A549 (cell line): ENCODE measurements at places on chromosomes 3 and 15. TPM values are rescaled to one million over a fixed set of nuclear protein-coding genes. Genes with fewer than 3 reads are reported as not detected.
A peak's percentile ranks its signal among the peaks of the same experiment; 100 is the strongest.

SCN5A gene
- 0.09 to 0.16 TPM (median 0.13 TPM) in 3 replicates for polyA plus RNA-seq

ABHD17C gene
- polyA plus RNA-seq: 13.8 to 15.2 TPM (median 14.0 TPM) in 3 replicates

ADGRG7 gene
- polyA plus RNA-seq: not detected in 3 replicates

SCAANT1 gene
- not detected in 3 replicates for polyA plus RNA-seq

PP2D1 gene
- not detected in 3 replicates for polyA plus RNA-seq

BMF gene
- polyA plus RNA-seq: 0.39 to 1.6 TPM (median 1.3 TPM) in 3 replicates

IQCH gene
- polyA plus RNA-seq: 1.5 to 2.1 TPM (median 2.0 TPM) in 3 replicates

P2RY14 gene
- polyA plus RNA-seq: not detected in 3 replicates

- no peak for DNase-seq
Observed at GRCh38 chr15:95580121-95580520, 750.4 kb upstream of the NR2F2 start.

GRCh38 chr3:46614431-46614830, 2.1 kb downstream of the FAM240A start:
- DNase-seq: no peak

DNA sequence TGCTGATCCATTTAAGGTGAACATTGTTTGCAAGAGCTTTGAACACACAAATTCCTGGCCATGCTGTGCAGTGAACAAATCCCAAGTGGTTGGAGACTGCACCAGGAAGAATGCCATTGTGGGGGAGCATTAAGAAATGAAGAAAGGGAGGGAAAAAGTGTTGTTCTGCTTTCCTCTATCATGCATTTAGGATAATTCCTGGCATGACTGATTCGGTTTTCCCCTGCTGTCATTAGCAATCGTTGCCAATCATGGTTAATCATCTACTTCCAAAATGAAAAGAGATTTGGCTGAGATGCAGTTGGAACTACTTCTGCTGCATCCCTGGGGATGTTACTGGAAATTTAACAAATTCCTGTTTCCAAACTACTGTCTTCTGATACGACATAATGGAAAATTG, 73.7 kb upstream of the ZPLD1 start:
- DNase-seq: no peak

DNA sequence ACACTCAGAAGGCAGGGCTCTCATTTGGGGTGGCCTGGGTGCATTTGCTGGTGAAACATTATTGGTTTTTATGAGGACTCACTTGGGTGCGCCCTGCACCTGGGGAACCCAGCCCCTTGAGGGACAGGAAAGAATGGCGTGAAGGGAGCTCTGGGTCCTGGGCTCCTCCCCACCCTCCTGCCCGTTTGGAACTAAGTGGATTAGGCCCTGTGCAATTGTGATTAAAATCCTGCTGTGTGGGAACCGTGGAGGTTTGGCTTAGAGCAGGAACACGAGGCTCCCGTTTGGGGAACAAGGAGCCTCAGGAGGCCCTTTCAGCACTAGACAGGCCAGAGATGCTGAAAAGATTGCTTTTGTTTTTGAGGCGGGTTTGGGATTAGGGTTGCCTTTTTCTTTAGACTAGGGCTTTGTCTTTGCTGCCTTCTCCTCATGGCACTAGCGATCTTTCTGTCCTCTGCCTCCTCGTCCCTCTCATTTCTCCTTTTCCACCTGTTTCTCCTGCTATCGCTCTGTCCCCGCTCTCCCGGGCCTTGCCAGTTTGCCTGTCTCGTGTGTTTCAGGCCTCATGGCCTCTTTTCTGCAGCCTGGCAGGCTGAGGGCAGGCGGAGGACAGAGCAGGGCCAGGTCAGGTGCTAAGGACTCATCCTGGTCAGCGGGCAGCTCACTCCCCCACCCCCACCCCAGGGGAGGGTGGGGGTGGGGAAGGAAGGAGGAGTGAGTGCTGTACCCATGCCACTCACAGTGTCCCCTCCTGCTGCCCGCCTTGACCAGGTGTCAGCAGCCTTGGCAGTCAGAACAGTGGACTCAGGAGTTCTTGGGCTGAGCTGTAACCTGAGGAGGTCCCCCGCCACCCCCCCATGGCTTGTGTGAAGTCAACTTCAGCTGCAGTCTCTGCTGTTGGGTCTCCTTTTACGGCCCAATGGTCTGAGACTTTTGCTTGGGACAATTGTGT, 8.6 kb downstream of the MAPKAPK3 start:
- no peak for DNase-seq

DNA sequence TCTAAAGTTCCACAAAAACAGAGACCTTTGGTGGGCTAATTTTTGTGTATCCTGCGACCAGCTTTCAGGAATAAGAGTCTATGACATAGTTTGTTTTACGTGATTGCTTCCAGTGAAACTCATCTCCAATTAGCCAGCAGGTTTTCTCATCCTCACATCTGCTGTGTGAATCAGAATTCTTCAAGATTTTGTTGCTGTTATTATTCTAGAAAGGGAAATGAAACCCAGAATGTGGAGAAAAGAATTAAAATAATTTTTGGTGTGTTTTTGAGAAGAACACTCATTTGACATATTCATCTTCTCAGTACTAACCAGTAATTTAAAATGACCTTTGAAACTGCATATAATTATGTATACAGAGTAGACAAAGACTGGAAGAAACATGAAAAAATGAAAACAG, 175.9 kb downstream of the USP13 start:
- no peak for DNase-seq

GRCh38 chr3:107283948-107284347, 93.3 kb upstream of the CCDC54 start:
- no peak for DNase-seq

DNA sequence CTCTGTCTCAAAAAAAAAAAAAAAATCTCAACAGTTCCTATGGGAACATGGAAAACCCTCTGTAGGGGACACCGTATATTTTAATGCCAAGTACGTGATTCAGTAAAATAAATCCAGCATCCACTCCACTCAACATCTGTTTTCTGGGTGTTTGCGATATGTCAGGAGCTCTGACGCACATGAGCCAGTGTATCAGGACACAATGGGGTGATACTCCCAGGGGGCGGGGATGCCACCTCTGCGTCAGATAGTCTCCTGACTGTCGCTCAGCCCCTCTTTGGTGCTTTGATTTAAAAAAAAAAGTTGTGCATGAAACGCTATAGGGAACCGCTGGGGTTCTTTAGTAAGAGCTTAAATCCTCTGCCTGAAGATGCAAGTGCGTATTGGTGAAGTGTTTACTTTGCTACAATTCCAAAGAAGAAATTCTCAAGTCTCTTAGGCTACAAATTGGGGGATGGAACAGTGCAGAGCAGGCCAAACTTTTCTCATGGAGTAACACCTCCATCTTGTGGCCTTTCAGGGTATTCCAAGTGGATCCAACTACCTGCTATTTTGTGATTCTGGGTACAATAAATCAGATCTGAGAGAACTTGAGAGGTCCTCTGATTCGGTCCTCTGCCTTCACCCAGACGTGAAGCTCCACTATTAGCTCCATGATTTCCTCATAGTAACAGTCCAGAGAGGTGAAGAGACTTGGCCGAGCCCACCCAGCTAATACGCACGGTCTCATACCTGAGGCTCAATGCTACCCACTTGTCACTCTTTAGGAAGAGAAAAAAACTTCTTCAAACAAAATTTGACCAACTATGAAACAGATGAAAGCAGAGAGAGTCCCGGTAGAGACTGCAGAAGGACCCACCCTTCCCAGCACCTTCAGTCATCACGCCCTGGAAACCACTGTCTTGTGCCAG, 9.3 kb upstream of the NR2E3 start:
- DNase-seq: peak; percentile 91

DNA sequence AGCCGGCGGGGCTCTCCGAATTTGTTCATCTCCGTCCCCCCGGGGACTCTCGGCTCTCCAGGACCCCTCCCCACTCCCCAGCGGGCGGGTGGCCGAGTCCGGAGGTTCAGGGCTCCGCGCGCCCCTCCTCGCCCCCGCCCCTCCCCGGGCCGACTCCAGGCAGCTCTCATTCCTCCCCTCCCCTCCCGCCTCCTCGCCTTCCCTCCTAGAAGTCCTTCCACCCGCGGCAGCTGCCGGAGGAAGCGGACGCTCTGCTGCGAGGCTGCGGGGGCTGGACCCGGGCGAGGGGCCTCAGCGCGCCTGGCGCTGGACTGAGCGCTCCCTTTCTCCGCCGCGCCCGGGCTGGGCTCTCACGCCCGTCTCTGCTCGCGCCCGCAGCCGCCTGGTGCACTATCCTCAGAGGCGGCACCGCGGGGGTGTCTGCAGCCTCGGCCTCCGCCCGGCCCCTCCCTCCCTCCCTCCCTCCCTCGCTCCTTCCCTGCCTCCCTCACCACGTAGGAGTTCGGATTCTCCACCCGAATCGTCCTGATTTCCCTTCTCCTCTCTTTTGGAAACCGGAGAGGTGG, at the start of gene ROBO2:
Gene ROBO2, plus strand, starts transcription at position 494 of the 566 bp plus-strand sequence. CDS start 687 bp downstream, outside the sequence.
- DNase-seq: no peak

- DNase-seq: no peak
Observed at GRCh38 chr3:79339846-79340245, 428.0 kb downstream of the ROBO1 start.

DNA sequence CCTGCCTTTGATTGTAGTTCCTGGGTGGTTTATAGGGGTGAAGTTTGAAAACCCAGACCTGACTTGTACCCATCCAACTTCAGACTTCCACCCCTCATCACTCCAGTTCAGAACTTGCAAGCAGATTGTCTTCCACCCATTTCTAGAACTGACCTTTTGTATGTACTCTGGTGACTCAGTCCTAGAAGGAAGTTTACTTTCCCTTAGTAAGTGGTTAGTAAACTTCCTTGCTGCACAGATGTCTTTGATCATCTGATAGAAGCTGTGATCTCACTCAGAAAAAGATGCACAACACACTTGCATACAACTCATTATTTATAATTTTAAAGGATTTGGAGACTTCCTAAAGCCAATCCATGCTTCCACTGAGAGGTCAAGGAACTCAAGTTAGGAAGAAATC, 368.0 kb downstream of the MFSD1 start:
- peak; percentile 16 for DNase-seq

DNA sequence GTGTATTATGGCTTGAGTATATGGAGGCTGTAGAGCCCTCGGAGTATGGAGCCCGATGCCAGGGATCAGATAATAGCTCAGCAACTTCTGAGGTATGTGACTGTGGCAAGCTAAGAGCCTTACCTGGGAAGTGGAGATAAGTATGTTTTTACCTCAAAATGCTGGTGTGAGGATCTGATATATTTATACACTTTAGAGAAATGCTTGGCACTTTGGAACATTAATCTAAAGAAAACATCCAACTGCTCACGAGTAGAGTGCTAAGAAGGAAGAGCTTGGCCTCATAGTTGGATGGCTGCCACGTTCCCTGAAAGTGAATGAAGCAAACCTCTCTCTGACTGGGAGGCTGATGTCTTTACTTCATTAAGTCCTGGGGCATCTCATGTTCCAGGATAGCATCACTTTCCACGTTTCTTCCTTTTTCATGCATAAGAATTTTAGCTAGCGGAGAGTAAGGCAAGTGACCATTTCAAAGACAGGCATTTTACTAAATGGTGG, 58.9 kb upstream of the GOLGA8J start:
- DNase-seq: no peak

GRCh38 chr15:44661576-44661975, 1.9 kb downstream of the SPG11 start:
- DNase-seq: no peak

GRCh38 chr15:67880651-67881182, 40.9 kb upstream of the RNU6-1 start:
- no peak for DNase-seq

DNA sequence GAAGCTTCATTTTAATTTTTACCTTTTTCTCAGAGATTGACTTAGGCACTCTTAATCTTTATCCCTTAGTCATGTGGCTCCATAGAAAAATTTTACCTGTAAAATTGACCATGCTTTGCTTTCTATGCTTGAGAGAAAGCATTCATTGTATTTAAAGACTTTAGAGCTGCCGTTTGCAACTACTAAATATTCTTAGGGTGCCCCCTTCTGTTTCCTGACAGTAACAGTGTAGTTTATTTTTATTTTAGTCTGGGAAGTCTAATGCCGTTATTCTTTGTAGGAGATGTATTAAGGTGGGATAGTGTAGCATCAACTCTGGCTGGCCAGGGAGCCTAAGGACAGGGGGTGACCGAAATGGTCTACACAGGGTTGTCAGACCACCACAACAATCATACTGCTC, 84.5 kb upstream of the SYNPR start:
- no peak for DNase-seq

- DNase-seq: no peak
Observed at GRCh38 chr3:46369151-46369550, 1.6 kb upstream of the CCR5 start.

- no peak for DNase-seq
Observed at GRCh38 chr15:25431836-25432561, 6.8 kb downstream of the UBE3A start.

- DNase-seq: no peak
Observed at GRCh38 chr15:84810073-84810840, 6.9 kb upstream of the ALPK3 start.

DNA sequence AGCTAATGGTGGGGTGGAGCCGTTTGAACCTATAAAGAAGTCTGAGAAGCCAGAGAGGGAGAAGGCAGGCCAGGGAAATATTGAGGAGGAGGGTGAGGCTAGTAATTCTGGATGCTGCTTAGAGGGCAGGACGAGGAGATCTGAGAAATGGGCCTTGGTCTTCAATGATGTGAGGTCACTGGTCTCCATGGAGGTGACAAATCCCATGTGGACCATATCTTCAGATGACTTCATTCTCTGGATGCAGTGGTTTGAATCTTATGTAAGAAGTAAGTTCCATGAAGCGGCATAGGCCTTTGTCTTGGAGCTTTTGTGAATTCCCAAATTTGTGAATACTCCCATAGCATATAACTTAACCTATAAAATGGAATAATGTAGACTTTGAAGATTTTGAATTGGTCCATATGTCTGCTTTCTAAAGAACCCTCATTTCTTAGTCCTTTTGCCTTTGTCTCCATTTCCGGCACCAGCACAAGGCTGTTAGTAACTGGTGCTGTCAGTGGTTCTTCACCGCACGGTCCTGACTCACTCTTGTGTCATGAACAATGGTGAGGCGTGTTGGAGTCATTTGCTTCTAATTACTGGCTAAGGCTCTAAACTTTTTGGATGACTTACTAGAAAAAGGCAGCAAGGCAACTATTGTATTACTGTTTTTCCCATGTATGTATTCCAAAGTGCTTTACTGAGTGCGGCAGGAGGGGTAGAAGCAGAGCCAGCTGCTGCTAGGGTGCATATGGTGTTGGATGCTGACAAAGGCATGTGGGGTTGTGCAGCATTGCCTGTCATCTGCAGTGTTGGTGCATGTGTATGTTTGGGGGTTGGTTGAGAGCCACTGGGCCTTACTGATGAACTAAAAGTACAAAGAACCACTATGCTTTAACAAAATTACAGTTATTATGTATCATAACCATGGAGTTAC, 279.3 kb upstream of the C2CD4B start:
- no peak for DNase-seq

GRCh38 chr3:48275287-48276027, 34.6 kb downstream of the ZNF589 start:
- no peak for DNase-seq
